Urinary bladder (tissue), 4 donors: ENCODE measurements at places on chromosomes 3 and 15.

- DNase-seq: no peak
Measured at GRCh38 chr3:60855250-60855649, 396.0 kb downstream of the FHIT start.

GRCh38 chr15:63189941-63190768 lies 749 bp downstream of the RAB8B start:
- no peak for DNase-seq

DNA sequence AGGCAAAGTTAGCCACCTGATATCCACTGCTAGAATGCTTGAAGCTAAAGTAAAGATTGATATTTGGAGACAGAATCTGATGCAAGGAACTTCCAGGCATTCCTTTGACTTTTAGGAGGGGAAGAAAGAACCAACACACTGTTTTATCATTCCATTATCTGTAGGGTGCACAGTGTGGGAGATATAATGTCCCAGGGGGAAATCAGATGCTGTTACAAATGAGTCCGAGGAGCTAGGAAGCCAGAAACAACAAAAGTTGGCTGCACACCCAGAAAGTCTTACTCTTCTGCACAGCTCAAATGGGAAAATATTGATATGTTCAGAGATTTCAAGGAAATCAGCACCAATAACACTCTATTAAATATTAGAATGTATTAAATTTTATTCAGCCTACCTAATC lies 113.6 kb upstream of the ROBO1 start:
- no peak for DNase-seq

- no peak for DNase-seq
Measured at GRCh38 chr3:132445817-132446216, 28.5 kb downstream of the DNAJC13 start.

- no peak for DNase-seq
Measured at GRCh38 chr3:49900491-49901153, 3.1 kb downstream of the MST1R start.

- no peak for DNase-seq
Measured at GRCh38 chr15:39854161-39854560, 65.9 kb downstream of the GPR176 start.
